ENCODE measurements at places on chromosomes 1 and 21.

- DNase-seq: peak; percentile 68
Measured at GRCh38 chr1:84083307-84083706, 60.8 kb upstream of the PRKACB start.

DNA sequence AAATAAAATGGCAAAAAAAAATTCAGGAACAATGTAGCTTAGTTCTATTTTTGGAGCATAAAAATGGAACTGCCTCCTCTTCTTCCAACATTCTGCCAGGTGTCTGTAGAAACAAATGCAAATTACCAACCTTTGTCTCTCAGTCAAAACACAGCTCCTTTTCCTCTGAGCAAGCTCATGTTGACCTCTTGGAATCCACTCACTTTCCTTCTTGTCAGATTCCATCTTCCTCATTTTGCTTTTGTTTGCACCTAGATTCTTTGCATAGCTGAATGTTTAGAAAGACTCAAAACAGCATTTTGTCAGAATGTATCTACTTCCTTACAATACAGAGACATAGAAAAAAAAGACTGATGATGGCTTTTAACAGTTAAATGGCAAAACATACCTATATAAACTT is 178.2 kb downstream of the ADGRL2 start:
- DNase-seq: no peak

GRCh38 chr1:25543425-25544242 is at the start of gene LDLRAP1:
TSS of gene LDLRAP1 (plus strand) at chr1:25543606. CDS start at chr1:25543699, 93 bp downstream.
- peak; percentile 82 for DNase-seq

GRCh38 chr1:24586970-24587820 is 31.3 kb downstream of the NCMAP start:
- DNase-seq: peak; percentile 70

DNA sequence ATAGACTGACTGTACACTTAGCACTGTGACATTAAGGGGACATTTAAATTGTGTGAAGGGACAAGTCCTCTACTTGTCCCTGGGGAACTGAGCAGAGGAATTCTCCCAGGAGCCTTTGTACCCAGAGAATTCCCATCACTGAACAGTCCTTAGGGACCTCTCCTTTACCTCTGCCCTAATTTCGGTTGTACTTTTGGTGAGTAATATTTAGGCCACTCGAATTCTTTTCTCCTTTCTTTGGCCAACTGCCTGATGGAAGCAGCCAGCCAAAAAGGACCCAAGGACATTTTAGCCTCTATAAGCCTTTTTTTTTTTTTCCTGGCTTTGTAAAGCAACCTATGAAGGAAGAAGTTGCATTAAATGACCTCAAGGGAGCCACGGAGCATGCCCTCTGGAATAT is 71.5 kb downstream of the NR5A2 start:
- no peak for DNase-seq

- no peak for DNase-seq
Measured at GRCh38 chr1:59071289-59071688, 225.6 kb upstream of the FGGY start.

DNA sequence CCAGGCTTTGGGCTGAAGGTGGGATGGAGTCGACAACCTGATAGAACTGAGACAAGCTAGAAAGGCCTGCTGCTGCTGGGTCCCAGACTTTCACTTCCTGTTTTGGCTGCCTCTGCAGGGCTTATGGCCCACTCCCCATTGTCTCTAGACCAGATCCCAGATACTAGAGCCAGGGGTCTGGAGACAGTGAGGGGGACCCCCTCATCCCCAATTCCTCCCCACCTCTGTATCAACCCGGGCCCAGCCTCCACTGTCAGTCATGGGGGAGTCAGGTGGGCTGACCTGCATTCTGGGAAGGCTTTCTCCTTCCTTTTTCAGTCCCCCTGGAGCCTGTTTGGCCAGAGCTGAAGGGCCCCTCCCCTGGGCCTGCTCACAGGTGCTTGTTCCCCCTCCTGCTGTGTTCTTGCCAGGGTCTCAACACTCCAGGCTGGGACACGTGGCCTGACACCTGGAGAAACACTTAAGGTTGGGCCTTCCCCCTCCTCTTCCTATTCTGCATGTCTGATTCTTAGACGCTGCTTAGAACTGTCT is 18.0 kb upstream of the ETV3L start:
- no peak for DNase-seq

DNA sequence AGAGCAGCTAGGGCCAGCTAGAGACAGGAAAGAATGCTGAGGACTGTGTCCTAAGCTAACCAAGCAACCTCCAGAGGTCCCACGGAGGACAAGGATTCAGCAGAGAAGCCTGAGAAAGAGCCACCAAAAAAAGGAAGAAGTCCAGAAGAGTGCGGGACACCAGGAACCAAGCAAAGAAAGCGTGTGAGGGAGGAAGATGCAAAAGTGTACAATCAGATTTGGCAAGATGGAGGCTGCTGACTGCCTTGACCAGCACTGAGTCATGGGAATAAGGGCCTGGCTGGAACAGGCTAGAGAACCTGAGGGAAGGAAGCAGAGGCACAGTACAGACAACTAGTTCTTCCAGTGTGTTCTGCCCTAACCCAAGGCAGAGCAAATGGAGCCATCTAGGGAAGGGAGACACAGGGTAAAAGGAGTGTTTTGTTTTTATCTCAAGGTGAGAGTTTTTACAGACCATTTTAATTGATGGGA is 18.5 kb downstream of the TP53BP2 start:
- DNase-seq: no peak

- DNase-seq: no peak
Measured at GRCh38 chr1:20172033-20172590, 13.8 kb upstream of the UBXN10 start.

DNA sequence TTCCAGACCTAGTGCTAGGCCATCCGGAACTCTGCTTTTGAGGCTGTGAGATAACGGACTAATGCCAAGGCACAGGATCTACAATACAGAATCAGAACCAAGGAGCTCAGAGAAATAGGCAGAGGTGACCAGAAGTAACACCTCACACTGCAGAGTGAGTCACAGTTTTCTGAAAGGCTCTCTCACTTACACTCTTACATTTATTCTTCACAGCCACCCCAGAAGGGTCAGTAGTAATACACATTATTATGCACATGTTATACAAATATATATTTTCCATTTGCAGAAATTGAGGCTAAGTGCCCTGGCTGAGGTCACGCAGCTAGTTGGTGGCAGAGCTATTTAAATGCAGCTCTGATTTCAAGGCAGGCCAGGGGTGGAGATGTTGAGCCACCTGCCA is 542.5 kb downstream of the OMA1 start:
- no peak for DNase-seq

GRCh38 chr1:21261551-21262292 is 28.5 kb downstream of the ECE1 start:
- no peak for DNase-seq

DNA sequence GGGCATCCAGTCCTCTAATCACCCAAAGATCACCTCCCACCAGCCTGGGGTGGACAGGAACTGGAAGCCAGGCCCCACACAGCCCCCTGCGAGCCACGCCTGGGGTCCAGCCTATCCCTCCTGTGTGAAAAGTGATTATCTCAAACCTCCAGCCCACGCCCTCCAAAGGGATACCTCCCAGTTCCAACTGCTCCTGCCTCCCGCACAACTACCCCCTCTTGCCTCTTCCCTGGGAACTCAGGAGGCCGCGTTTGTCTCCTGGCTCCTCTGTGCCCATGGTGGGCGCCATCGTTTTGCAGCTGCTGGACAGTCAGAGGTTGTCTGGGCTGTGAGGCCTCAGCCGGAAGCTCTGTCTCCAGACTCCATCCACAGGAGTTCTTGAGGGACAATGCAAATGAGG is 305.9 kb downstream of the AJAP1 start:
- no peak for DNase-seq

Data from pons (tissue), 1 donor.